ENCODE measurements at places on chromosomes 7 and 10.

GRCh38 chr7:123871998-123872867 lies 27.3 kb downstream of the HYAL4 start:
- peak; percentile 67 for DNase-seq

GRCh38 chr10:116163333-116164131 lies 109.5 kb downstream of the GFRA1 start:
- no peak for DNase-seq

DNA sequence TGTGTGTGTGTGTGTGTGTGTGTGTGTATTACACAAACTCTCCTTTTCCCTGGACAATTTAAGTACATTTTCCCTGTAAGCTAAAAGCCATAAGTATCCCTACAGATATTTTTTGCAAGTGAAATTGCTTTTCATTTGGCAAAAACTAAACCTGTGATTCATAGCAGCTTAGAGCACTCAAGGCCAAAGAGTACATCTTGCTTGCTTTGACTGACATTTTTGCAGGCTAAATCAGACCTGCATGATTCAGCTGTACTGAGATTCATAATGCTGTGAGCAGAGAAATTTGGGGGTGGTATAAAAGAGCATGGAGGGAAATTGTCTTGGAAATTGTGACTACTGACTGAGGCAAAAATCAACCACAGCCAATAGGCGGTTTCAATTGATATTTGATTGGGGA lies 500.4 kb downstream of the GFRA1 start:
- DNase-seq: no peak

- no peak for DNase-seq
Observed at GRCh38 chr10:35434533-35434932, 98.2 kb downstream of the CCNY start.

GRCh38 chr10:17212802-17213221 lies 11.3 kb upstream of the TRDMT1 start:
- no peak for DNase-seq

GRCh38 chr10:8453587-8453986 lies 399.1 kb downstream of the GATA3 start:
- DNase-seq: no peak

DNA sequence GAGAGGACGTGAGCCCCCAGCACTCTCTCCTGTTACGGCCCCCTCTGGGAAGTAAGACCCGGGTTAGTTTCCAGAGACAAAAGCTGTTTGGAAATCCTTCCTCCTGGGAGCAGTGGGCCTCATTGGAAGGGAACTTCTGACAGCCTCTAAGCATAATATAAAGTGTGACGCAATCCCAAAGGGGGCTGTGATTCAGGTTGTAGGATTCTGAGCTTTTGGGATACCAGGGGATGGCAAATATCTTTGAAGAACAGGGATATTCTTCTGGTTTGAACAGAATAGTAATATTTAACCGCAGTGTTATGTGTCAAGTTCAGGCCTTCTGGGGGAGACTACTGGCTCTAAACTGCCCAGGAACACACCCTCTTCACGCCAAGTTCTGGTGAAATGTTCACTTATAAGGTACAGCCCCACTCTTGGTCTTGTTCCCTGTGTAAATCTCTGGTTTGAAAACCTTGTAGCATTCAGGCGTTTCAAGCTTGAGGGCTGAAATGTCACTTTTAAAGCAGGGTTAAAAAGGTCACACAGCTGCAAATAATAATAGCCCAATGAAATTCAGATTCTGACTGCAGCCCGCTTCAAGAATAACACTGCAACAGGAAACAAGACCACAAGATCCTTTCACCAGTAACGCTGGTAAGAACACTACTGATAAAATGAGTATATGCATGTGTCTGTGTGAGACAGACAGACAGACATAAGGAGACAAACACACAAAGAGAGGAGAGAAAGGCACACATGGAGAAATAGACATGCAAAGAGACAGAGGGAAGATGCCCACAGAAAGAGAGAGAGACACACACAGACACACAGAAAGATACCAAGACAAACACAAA lies 69.0 kb downstream of the CREB5 start:
- peak; percentile 14 for DNase-seq

- no peak for DNase-seq
Observed at GRCh38 chr7:107661865-107662379, 1.3 kb downstream of the SLC26A4 start.

DNA sequence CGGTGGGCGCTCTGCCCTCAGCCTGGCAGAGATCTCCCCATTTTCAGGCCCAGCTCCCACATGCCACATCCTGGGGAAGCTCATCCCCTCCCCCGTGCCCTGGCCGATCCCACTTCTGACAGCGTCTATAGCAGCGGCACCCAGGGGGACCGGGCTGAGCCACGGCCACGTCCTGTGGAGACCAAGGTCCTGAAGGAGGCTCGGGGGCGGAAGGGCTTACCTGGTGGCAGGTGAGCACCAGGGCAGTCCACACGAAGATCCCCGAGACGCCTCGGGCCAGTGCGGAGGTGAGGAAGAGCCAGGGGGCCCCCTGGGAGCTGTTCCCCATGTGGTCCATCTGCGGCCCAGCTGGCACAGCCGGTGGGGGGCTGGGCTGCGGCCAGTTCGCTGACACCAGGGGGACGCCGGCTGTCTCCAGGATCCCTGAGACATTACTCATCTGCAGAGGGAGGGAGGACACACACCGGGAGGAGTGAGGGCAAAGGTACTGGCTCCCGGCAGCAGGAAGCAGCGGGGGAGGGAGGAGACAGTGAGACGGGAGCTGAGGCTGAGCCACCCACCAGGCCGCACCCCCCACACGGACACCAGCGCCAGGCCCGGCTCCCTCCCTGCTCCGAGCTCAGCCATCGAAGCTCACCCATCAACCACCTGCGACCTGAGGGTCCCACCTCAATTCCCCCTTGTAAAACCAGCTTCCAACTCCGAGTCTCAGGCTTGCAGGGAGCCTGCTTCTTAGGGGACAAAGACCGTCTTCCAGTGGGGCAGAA lies 776 bp downstream of the TMEM184A start:
- no peak for DNase-seq

DNA sequence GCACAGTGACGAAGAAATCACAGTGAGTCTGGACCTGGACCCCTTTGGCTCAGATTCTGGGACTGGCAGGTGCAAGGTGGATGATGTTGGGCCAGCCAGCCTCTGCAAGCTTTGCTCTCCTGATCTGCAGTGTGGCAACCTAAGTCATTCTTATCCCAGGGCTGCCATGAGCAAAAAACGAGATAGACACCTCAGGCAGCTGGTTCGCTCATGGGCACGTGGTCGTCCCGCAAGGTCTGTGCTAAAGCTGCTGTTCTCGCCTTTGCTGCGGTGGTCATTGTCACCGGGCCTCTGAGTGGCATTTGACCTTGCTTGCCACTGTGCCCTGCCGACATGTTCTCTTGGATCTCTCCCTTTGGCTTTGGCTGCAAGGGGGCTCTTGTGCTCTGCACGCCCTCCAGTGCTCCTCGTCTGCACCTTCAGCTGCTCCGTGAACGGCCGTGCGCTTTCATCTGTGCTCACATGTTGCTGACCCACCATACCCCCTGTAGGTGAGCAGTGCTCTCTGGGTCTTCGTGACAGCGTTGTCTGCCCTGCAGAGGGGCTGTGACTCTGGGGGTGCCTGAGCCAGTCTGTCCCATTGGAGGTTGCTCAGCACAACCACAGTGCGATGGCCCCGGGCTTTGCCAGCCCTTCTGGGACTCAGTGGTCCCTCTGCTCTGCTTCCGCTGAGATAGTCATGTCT lies 317.0 kb downstream of the GLRX3 start:
- DNase-seq: no peak

DNA sequence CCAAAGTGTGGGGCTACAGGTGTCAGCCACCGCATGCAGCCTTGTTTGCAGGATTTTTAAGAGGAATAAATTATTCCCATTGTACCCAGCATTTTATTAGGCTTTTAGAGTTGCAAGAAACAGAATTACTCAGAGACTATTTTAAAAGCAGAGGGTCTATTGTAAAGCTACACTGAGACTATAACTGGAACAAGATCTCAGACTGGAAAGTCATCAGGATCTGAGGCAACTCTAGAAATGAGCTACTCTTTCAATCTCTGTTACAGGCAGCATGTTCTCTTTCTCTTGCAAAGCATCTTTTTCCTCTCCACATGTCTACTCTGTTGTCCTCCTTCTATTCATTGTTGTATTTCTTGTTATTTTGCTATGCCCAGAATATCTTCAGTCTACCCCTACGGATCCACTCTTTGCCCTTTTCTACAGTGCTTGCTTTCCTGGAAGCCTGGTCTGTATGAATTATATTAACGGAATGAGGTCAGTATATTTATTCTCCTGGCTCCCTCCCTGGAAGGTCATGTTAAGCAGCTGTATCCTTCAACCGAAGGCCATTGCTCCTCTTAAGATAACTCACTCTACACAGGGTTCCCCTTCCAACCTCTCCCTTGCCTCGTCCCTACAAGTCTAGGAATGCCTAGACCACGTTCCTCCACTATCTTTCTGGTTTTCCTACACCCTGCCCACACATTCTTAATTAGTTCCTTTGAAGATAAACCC lies 27.7 kb upstream of the MICU1 start:
- DNase-seq: no peak

GRCh38 chr7:105934572-105935185 lies 28.4 kb upstream of the CDHR3 start:
- DNase-seq: peak; percentile 46
